Effector memory CD4-positive, alpha-beta T cell (primary cell): ENCODE measurements at places on chromosomes 2 and 18.
A peak's percentile ranks its signal among the peaks of the same experiment; 100 is the strongest.

- no peak overlapping the region for H3K27ac ChIP-seq
- DNase-seq = no peak
- H3K36me3 ChIP-seq = peaks cover 4% of the 10 kb centered on the region
- H3K4me1 ChIP-seq = no peaks in the 10 kb centered on the region
These were observed 29.6 kb upstream of the ENOSF1 start for GRCh38 chr18:741931-742512.

GRCh38 chr18:10518595-10519255, 7.1 kb upstream of the NAPG start:
- H3K27me3 ChIP-seq = peaks cover 8% of the 10 kb centered on the region
- H3K4me3 ChIP-seq = no peak overlapping the region
- no peaks in the 10 kb centered on the region for H3K36me3 ChIP-seq
- no peak for DNase-seq

DNA sequence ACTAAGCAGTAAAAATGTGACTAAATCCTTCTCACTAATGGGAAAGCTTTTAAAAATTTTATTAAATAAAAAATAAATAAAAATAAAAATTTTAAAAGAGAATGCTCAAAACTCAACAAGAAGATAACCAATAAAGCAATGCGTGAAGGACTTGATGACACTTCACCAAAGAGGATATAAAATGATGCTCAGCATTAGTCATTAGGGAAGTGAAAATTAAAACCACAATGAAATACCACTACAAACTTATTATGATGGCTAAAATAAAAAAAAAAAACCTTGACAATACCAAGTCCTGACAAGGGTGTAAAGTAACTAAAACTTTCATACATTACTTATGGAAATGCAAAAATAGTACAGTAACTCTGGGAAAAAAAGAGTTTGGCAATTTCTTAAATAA, 3.3 kb upstream of the WDR75 start:
- H3K27me3 ChIP-seq = no peaks in the 10 kb centered on the region
- no peak for DNase-seq
- H3K36me3 ChIP-seq = no peaks in the 10 kb centered on the region
- H3K27ac ChIP-seq = no peak overlapping the region

DNA sequence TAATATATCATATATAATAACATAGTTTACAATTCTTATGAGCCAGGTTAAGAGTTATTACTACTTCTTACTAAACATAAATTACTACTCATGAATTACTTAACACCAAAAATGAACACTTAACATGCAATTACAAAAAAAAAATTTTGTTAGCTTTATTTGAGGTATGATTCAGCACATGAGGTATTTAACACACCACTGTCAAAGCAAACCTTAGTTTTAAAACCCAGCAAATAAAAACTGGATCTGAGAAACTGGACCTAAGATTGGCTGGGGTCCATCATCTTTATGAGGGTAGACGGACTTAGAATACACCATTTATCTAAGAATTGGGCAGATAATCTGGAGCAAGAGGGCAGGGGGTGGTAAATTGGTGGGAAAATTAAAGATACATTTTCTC, 81.8 kb upstream of the CREB1 start:
- H3K4me1 ChIP-seq = no peaks in the 10 kb centered on the region
- DNase-seq = no peak
- H3K4me3 ChIP-seq = no peak overlapping the region
- H3K27me3 ChIP-seq = no peaks in the 10 kb centered on the region
- H3K27ac ChIP-seq = no peak overlapping the region

DNA sequence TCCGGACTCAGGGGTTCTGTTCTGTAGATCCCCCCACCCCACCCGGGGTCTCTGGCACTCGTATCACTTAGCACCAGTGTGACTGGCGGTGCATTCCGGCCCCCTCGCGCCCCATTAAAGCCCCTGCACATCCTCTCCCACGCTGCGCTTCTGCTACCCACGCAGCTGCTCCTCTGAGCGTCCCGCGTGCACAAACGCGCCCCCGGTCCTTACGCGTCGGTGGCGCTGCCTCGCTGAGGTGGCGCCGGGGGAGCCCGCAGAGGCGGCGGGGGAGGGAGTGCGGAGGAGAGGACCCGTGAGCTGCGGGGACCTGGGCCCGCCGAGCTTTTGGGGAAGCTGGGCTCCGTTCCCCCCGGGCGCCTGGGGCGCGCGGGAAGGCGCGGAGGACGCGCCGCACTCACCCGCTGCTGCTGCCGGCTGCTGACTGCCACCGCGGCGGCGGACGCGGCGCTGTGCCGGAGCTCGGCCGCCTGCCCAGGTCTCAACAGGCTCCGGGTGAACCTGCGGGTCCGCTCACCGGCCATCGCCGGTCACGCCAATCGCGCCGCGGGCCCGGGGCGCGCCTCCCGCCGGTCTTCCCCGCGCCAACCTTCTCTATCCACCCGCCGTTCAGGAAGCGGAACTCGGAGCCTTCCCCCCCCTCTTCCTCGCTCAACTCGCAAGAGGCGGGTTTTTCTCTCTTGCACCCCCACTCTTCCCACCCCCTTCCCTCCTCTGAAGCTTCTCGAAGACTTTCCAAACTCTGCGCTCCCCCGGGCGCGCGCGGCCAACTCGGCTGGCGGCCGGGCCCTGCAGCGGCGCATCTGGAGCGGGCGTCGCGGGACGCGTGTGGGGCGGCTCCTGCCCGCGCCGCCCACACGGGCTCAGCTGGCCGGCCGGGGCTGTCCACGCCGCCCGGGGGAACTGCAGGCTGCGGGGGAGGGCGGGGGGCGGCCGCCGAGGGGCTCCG, at the start of gene DOCK10:
TSS of gene DOCK10 (minus strand) at position 618 of the 949 bp plus-strand sequence. CDS start at position 524, 94 bp downstream.
- no peaks in the 10 kb centered on the region for H3K36me3 ChIP-seq
- DNase-seq = peak; percentile 35
- H3K27ac ChIP-seq = peak within 1 kb of the TSS; percentile 96

DNA sequence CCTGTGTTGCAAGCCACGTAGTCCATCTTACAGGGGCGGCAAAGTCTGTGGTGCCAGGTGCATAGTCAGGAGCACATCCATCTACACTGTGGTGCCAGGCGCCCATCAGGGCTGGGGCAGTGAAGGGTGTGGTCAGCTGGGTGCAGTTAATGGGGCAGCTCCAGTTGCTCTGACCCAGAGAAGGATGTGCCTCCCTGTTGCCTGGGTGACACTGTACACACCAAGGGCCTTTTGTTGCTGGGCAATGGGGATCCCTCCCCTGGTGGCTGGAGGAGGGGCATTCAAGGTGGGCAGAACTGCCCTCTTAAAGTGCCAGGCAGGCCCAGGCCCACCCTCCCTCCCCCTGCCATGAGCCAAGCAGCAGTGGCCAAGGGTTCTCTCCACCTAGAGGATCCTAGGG, 28.3 kb upstream of the IMP4 start:
- no peaks in the 10 kb centered on the region for H3K4me1 ChIP-seq
- H3K4me3 ChIP-seq = no peak overlapping the region
- H3K27ac ChIP-seq = no peak overlapping the region
- no peaks in the 10 kb centered on the region for H3K27me3 ChIP-seq
- no peaks in the 10 kb centered on the region for H3K36me3 ChIP-seq

DNA sequence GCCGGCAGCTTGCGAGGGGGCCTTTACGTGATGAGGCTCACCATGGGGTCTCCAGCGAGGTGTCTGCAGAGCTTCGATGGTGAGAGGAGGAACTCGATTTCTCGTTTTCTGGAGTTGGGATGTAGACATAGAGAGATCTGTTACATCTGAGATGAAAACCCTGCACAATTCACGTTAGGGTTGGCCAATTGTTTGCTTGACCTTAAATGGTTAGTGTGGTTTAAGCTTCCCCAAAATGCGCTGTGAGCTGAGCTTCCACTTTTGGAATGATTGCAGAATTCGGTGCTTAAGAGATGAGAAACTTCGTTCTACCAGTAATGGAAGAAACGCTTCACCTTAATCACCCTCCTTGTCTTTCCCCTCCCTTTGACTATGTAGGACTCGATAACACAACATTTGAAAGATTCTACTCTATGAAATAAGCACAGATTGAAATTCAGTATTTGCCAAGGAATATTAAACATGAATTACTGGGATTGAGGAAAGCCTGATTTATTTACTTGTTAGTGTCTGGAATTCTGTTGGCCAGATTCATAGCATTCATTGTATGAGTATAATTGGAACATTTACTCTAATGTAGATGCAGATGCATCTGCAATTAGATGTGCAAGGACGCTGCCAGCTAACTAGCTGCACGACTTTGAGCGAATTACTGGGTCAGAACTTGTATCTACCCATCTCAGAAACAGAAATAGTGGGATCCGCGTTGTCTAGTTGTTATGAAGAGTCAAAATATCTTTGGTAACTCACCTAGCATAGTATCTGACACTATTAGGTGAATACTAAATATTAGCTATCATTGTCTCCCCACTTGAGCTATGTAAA, 1.6 kb upstream of the KLF7 start:
- no peaks in the 10 kb centered on the region for H3K27me3 ChIP-seq
- H3K36me3 ChIP-seq = no peaks in the 10 kb centered on the region
- peak overlapping the region; percentile 76 for H3K4me3 ChIP-seq
- H3K4me1 ChIP-seq = peaks cover 8% of the 10 kb centered on the region
- no peak for DNase-seq

DNA sequence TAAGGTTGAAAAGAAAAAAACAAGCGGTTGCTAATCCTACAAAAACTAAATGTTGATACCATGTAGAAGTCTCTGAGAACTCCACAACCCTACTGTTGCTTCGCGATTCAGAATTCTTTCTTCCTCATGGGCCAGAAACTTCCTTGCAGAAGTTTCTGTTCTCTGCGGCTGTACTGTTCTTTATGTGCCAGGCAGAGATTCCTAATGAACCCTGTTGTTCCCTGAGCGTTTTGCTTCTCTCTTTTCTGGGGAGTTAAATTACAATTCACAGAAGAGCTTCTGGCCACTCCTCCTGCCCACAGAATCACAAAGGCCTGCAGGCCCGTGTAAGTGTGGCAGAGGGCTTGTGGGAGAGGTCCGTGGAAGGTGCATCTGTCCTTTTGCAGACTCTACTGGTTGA, 1.8 kb upstream of the THNSL2 start:
- no peaks in the 10 kb centered on the region for H3K27me3 ChIP-seq
- H3K4me3 ChIP-seq = no peak overlapping the region
- no peak overlapping the region for H3K27ac ChIP-seq
- no peaks in the 10 kb centered on the region for H3K4me1 ChIP-seq
- DNase-seq = no peak
- no peaks in the 10 kb centered on the region for H3K36me3 ChIP-seq

DNA sequence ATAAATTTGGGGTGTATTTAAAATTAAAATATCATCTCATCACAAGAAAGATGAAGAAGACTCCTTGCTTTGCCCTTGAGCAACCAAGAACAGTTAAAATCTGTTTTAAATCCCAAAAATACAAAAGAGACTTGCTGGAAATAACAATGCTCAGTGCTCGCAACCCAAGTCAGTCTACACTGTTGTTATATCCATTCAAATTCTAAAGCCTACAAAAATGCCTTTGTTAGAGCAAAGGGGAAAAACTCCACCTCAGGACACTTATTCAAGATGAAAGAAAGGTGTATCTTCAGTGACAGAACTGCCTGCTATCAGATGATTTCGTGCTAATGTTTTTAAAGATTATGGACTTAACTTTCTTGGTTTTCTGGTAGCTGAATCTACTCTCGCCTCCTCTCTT, 111.9 kb upstream of the TANK start:
- no peak for DNase-seq
- no peak overlapping the region for H3K4me3 ChIP-seq
- no peaks in the 10 kb centered on the region for H3K27me3 ChIP-seq

DNA sequence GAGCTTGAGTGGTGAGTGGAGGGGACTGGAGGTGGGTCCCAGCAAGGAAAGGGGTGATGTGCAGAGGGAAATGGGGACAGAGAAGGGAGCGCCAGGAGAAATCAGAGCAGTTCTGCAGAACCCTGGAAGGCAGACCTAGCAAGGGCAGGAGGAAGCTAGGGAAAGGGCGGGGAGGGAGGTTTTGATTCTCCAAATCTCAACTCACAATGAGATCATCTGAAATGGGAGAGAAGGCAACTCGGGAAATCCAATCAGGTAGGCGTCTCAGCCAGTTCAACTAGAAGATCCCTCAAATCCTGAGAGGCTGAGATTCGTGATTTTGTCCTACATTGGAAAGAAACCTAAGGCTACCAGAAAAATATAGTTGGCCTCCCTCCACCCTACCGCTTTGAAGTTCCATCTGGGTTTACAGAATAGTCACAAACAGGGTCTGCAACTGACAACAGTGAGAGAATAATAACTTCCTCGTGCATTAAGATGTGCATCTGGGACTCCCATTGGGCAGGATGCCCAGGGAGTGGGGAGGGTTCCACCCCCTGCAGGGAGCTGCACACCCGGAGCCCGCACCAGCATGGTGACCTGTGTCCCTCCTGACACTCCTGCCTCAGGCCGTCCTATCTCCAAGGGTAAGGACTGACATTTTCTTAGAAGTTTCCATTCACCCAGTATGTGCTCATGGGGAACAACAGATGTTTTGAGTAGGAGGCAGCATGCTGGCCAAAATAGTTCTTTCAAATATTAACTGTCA, 113.3 kb upstream of the ODC1 start:
- H3K4me1 ChIP-seq = no peaks in the 10 kb centered on the region
- H3K27ac ChIP-seq = no peak overlapping the region
- H3K4me3 ChIP-seq = no peak overlapping the region
- no peaks in the 10 kb centered on the region for H3K36me3 ChIP-seq

- peak overlapping the region; percentile 77 for H3K4me3 ChIP-seq
- peaks cover 66% of the 10 kb centered on the region for H3K4me1 ChIP-seq
- peak; percentile 40 for DNase-seq
- peak overlapping the region; percentile 68 for H3K27ac ChIP-seq
- H3K27me3 ChIP-seq = no peaks in the 10 kb centered on the region
These were observed 616 bp downstream of the RNPEPL1 start for GRCh38 chr2:240568678-240569522.
